WERI-Rb-1 (cell line): ENCODE measurements at places on chromosomes 7 and 10.
A peak's percentile ranks its signal among the peaks of the same experiment; 100 is the strongest.

- no peak for DNase-seq
Measured at GRCh38 chr10:60073397-60073780, 167.0 kb upstream of the CCDC6 start.

GRCh38 chr10:110263164-110263563 lies 41.6 kb downstream of the SMNDC1 start:
- DNase-seq = no peak

DNA sequence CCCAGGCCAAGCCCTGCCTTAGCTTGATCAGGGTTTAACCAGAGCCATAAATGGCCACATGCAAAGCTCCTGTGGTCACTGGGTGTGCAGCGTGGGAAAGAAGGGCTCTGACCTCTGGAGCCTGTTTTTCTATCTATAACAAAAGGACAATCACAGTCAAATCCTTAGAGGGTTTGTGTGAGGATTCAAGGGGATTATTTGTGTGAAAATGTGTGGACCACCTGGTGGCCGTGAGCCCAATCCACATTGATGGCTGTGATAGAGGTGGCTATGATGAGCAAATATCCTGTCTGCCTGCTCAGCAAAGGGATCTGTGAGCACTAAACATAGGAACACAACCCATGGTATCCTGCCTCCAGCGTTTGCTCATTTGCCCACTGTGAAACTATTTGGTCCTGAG lies 107.1 kb downstream of the C10orf90 start:
- no peak for DNase-seq

- peak; percentile 31 for DNase-seq
Measured at GRCh38 chr7:37208528-37208927, 240.1 kb downstream of the ELMO1 start.

GRCh38 chr10:34281661-34282582 lies 533.2 kb downstream of the PARD3 start:
- DNase-seq = no peak

DNA sequence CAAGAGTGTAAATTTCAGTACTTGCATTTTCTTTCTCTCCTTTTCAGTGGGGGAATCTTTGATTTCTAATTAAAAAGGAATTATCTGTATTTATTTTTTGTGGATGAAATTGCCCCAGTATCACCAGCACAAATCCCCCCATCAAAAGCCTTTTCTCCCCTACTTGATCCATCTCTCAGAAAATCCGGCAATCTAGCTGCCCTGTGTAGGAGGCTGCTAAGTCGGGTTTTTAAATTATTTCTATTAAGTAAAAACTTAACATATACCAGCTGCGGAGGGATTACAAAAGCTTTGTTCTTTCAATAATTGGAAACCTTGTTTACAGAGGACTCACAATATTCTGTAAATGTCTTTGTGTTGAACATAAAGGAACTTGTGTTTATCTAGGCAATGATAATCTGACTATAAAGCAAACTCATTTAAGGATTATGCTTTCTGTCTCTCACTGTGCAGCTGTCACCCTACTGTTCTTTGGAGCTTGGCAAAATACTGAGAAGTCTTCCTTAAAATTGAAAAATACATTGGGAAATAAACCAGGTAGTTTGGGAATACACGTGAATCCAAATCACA lies 177.4 kb upstream of the PRR15 start:
- DNase-seq = peak; percentile 23

DNA sequence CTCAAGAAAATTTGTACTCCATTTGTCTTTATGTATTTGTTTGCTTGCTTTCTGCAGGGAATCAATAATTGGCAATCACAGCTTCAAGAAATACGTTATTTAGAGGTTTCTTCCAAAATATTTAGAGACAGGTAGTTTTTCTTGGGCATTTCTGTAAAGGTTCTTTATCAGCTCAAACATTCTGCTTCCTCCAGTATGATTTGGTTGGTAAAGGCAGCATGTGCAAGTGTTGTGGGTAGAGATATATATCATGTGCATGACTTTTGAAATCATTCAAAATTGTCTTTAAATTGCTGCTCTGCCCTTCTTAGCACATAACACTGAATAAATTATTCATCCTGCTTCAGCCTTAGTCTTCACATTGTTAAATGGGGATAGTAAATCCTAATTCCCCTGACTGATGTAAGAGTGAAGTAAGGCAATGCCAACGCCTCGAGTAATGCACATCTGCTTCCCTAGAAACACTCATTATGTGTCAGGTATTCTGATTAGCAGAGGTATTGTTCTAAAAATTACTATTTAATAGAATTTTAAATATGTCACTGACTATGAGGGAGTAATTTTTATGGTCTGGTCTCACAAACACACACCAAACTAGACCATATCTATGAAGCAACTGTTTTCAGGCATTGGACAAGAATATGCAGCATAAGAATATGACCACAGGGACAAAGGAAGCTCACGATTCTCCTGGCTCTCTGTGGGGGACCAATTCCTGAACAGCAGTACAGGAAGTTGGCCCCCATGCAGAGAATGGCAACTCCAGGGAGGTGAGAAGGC lies 77.3 kb upstream of the AKR1E2 start:
- no peak for DNase-seq

GRCh38 chr7:113806633-113807327 lies 112.0 kb downstream of the PPP1R3A start:
- no peak for DNase-seq

DNA sequence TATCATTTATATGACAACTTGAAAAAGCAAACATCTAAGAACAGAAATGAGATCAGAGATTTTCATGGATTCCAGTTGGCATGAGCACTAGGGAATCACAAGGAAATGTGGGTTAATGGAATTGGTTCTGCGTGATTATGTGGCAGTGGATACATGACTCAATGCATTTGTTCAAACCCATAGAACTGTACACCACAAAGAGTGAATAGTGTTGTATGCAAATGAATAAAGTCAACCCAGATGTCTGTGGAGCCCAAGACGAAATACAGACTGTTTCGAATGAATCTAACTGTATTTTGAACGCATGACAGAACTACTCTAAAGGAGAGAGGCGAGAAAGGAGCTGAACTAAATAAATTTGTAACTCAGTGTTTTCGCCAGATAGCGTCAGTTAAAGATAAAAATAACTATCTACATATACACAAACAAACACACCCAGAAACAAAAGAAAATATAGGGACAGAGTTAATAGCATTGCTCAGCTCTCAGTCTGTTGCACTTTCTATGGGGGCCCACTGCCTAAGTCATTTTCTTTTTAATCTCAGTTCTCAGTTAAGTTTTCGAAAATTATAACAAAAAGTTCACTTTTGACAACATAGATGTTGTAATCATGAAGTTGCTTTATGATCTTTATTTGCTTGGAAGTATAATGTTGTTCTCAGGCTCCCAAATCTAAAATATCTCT lies 636.7 kb upstream of the SEMA3D start:
- no peak for DNase-seq

GRCh38 chr10:21199501-21199900 lies 302.4 kb upstream of the NEBL start:
- DNase-seq = no peak

DNA sequence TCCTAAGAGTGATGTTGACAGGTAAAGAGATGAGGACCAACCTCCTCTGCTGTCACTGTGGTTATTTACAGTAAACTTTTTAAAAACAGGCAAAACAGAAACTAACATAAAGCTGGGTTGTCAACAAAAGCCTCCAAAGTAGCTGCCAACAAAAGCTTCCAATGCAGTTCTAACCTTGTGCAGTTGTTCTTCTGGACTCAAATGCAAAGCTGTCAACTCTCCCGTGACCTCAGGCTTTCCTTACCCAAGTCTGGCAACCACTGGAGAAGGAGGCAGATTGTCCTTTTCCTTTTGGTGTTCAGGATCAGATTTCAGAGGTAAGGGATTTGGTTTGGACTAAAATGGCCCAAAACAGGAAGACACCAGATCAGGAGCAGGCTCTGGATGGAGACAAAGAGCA lies 63.1 kb downstream of the DLG5 start:
- no peak for DNase-seq

- no peak for DNase-seq
Measured at GRCh38 chr7:98314469-98314868, 33.0 kb downstream of the BRI3 start.

GRCh38 chr7:137036768-137037167 lies 168.3 kb downstream of the CHRM2 start:
- no peak for DNase-seq

GRCh38 chr7:115409682-115410433 lies 488.0 kb downstream of the MDFIC start:
- no peak for DNase-seq

DNA sequence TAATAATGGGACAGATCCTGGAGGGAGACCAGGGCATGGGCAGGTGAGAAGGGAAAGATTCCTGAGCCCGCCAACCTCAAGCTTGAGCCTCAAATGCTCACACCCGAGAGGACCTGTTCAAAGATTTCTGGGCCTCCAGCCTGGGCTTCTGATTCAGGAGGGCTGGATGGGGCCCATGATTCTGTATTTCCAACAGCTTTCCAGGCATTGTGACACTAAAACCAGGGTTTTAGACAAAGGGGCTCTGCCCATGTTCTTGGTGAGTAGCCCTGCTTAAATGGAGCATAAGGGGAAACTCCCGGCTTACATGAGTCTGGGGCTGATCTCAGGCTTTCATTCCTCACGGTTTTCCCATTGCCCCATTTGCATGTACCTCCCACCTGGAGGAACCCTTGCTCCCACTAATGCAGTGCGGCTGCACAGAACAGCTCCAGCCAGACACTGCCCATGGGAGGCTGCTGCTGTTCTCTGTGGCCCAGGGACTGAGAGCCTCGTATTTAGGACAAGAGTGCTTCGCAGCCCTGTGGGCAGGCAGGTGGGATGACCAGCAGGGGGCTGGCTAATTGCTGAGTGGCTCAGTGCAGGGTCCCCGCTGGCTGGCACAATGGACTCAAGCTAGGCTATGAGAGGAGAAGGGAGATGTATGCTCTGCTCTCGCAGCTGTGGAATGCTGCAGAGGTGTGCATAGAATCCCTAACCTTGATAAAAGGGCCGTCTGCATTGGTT lies 135.3 kb upstream of the COBL start:
- DNase-seq = peak; percentile 55

- DNase-seq = no peak
Measured at GRCh38 chr7:42722716-42723115, 189.2 kb downstream of the C7orf25 start.

- no peak for DNase-seq
Measured at GRCh38 chr10:50326757-50327701, 75.7 kb upstream of the ASAH2 start.

DNA sequence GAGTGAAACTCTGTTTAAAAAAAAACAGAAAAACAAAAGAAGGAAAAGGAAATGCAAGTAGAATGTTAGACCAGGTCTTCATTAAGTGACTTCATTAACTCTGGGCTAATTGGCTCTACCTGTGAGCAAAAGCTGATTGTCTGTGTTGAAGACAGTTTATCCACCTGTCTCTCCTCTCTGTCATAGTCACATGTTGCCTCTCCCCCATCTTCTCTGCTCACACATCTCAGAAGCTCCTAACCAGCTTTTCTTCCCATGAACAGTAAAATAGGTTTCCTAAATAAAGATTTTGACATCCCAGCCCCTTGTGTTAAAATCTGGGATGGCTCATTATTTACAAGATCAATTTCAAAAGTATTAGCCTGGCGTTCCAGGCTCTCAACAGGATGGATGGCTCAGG lies 222.7 kb downstream of the CACNB2 start:
- DNase-seq = no peak

GRCh38 chr7:1160670-1161021 lies 650 bp upstream of the ZFAND2A start:
- DNase-seq = no peak

DNA sequence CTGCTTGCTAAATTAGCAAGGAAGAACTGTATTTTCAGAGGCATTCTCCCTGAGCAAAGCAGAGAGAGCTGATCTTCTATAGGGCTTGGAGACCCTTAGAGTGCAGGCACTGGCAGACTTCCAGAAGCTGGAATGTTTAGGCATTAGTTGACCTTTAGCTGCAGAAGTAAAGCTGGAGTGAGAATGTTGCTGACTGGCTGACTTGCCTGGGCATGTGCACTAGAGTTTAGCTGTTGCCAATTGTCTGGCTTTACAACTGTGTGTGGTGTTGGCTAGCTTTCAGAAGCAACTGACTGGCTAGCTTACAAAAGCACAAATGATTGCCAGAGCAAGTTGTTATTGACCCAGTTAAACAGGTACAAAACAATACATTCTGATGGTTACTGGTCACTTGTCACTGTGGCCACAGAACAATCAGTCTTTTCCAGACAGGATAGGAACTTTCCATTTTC lies 25.1 kb downstream of the FAM13C start:
- DNase-seq = peak; percentile 7
